ENCODE measurements at places on chromosomes 1 and 21. TPM values are rescaled to one million over a fixed set of nuclear protein-coding genes. Genes with fewer than 3 reads are reported as not detected.
A peak's percentile ranks its signal among the peaks of the same experiment; 100 is the strongest.

- H3K27me3 ChIP-seq = peaks cover 31% of the 10 kb centered on the region
- H3K4me1 ChIP-seq = peaks cover 2% of the 10 kb centered on the region
- no peak for DNase-seq
- no peak overlapping the region for H3K27ac ChIP-seq
These were observed 5.2 kb downstream of the BCAR3 start for GRCh38 chr1:93676427-93676826.

- no peaks in the 10 kb centered on the region for H3K36me3 ChIP-seq
- no peak overlapping the region for H3K4me3 ChIP-seq
- peaks cover 24% of the 10 kb centered on the region for H3K27me3 ChIP-seq
- no peak for DNase-seq
- H3K27ac ChIP-seq = no peak overlapping the region
These were observed 135.0 kb upstream of the COL6A1 start for GRCh38 chr21:45846373-45847160.

GRCh38 chr21:38486221-38486620 lies 12.1 kb downstream of the ERG start:
- H3K27ac ChIP-seq = no peak overlapping the region
- peaks cover 16% of the 10 kb centered on the region for H3K27me3 ChIP-seq
- H3K4me1 ChIP-seq = no peaks in the 10 kb centered on the region
- no peak overlapping the region for H3K4me3 ChIP-seq
- no peaks in the 10 kb centered on the region for H3K36me3 ChIP-seq

GRCh38 chr1:236342403-236343245 lies 51.5 kb upstream of the EDARADD start:
- no peak overlapping the region for H3K27ac ChIP-seq
- DNase-seq = no peak
- H3K4me1 ChIP-seq = no peaks in the 10 kb centered on the region
- no peaks in the 10 kb centered on the region for H3K36me3 ChIP-seq
- no peak overlapping the region for H3K4me3 ChIP-seq
- no peaks in the 10 kb centered on the region for H3K27me3 ChIP-seq

DNA sequence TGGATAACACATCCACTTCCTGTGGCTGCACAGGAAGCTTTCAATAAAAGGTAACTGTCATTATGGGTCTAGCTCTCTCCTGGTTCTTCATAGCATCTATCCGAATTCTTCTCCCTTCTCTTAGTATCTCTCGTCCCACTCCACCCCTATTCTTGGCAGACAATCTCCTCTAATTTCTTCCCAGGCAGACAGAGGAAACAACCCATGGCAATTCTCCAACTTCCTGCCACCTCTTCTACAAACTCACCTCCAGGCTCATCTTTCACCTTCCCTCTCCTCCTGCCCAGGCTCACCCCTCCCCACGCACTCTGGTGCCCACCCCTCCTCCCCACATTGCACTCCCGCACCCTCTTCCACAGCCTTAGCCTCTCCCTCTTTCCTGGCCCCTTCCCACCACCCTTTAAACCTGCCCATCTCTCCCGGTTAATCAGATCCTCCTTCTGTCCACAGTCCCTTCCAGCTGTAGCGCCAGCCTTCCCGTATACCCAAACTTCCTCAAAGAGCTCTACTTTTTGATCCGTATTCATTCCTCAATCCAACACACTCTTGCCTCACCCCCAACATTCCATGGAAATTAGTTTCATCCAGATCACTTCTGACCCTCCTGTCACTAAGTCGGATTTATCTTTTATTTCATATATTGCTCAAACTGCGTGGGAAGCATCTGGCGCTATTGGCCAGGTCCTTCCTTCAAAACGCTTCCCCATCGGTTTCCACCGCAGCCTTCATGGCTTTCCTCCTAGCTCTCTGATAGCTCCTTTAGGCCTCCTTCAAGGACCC lies 25.9 kb downstream of the SHISA4 start:
- no peaks in the 10 kb centered on the region for H3K36me3 ChIP-seq
- H3K27ac ChIP-seq = no peak overlapping the region
- peaks cover 2% of the 10 kb centered on the region for H3K4me1 ChIP-seq
- no peak overlapping the region for H3K4me3 ChIP-seq
- H3K27me3 ChIP-seq = peaks cover 31% of the 10 kb centered on the region
- DNase-seq = no peak

- H3K4me1 ChIP-seq = no peaks in the 10 kb centered on the region
- no peaks in the 10 kb centered on the region for H3K27me3 ChIP-seq
- no peak for DNase-seq
- H3K36me3 ChIP-seq = no peaks in the 10 kb centered on the region
These were observed 385.9 kb upstream of the LYPLAL1 start for GRCh38 chr1:218787826-218788225.

- no peaks in the 10 kb centered on the region for H3K27me3 ChIP-seq
- peaks cover 64% of the 10 kb centered on the region for H3K36me3 ChIP-seq
- no peak for DNase-seq
- no peak overlapping the region for H3K4me3 ChIP-seq
- peaks cover 75% of the 10 kb centered on the region for H3K4me1 ChIP-seq
- no peak overlapping the region for H3K27ac ChIP-seq
These were observed 68.9 kb downstream of the LRRC8C start for GRCh38 chr1:89701746-89702241.

DNA sequence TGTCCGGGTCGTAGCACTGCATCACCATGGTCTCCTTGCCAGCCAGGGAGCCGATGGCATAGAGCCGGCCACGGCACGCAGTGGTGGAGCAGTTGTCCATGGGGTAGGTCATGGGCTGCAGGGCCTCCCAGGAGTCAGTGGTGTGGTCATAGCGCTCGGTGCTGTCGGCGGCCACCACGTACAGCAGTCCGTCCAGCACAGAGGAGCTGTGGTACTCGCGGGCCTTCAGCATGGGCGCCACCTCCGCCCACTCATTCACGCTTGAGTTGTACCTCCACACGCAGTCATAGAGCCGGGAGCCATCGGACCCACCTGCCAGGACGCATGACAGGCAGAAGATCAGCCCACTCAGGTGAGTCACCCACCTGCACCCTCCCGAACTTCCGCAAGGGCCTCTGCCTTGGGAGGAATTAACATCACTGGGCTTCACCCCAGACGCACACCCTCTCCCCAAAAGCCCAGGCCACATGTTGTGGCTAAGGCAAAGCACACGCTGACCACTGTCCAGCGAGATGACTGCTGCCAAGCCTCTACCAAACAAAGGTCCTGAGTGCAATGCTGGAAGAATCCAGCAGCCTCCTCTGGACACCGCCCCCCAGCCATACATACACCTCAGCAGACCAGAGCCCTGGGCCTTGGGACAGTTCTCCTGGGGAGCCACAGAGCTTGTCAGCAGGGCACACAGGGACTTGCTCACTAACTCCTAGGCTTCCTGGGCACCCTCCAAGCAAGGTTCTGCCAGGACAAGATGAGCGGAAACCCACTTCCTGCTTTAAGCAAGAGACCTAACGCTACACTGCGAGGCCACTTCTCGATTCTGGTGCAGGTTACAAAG lies 3.3 kb downstream of the KLHL21 start:
- H3K36me3 ChIP-seq = peaks cover 52% of the 10 kb centered on the region
- H3K27me3 ChIP-seq = no peaks in the 10 kb centered on the region
- H3K4me1 ChIP-seq = peaks cover 40% of the 10 kb centered on the region
- H3K4me3 ChIP-seq = peak overlapping the region; percentile 99
- DNase-seq = peak; percentile 71
- peak overlapping the region; percentile 89 for H3K27ac ChIP-seq

DNA sequence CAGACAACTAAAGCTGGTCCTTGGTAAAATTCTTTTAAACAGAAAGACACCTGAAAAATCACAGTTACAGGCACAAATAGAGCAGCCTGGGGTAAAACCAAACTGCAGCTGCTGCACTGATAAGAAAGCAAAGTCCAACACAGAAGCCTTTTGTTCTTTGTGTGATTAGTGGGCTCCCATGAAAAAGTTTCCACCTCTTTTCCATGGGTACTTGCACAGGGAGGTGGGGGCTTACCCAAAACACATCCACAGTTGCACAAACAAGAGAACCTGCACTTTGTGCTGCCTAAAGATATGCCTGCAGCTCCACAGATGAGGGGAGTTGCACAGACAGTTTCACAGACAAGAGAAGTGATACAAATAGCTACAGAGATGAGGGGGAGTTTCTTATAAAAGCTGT lies 106.7 kb upstream of the SLC5A9 start:
- no peak for DNase-seq
- H3K4me1 ChIP-seq = no peaks in the 10 kb centered on the region
- no peak overlapping the region for H3K27ac ChIP-seq
- H3K27me3 ChIP-seq = peaks cover 6% of the 10 kb centered on the region
- H3K36me3 ChIP-seq = no peaks in the 10 kb centered on the region

Gene LIPI
- total RNA-seq = not detected

Gene SIK1
- total RNA-seq = 31.5 TPM

Gene EDARADD
- total RNA-seq = 0.45 TPM
